ENCODE measurements at places on chromosomes 7 and 10.

DNA sequence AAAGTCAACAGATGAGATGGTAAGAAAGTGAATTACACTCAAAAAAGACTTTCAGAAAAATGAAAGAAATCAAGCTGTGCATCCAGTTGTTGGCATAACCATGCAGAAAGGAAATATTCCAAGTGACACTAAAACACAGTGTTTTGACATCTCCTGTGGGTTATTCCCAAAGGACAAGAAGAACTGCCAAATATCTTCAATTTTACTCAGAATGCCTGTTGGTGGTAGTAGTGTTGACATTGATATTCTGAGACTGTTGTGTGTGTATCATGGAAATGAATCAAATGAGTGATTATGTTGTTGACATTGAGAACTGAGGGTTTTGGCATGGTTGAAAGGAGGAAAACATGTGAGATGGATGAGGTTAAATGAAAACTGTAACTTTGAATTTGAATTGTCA lies 196.9 kb downstream of the SH2D4B start:
- DNase-seq: no peak

GRCh38 chr7:128318691-128319090 lies 25.0 kb downstream of the RBM28 start:
- no peak for DNase-seq

GRCh38 chr10:86197166-86197790 lies 169.3 kb downstream of the GRID1 start:
- no peak for DNase-seq

DNA sequence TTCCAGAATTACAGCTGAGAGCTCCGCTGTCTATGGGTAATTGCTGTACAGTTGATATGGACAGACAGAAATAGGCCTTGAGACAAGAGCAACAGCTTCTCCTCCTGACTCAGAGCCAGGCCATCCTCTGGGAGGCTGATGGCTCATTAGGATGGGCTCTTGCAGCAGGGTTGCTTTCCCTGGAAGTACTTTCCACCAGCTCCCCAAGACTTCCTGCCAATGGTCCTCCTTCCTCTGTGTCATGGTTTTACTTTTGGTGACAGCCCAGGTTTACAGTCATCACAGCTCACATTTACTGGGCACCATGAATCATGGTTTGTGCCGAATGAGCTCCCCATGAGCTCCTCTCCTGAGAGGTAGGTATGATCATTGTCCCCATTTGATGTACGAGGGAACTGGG lies 131.8 kb downstream of the HECW1 start:
- DNase-seq: no peak

GRCh38 chr10:2949221-2949947 lies 118.0 kb upstream of the PFKP start:
- no peak for DNase-seq

DNA sequence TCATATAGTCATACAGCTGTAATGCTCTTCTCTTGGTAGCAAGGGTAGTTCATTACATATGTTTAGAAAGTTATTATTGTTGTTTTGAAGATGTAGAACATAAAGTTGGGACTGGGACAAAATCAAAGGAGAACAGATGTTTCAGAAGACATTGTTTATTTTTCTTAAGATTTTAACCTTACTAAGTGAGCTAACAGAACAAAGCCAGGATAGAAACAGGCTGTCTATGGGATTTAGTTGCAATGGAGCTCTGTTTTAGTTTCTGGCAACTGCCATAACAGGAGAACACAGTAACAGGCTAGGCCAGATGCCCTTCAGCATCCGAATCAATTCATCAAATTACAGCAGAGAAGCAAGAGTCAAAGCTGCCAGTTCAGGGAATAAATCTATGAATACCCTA lies 382.4 kb downstream of the ARL4A start:
- DNase-seq: no peak

GRCh38 chr10:23065181-23065948 lies 30.0 kb upstream of the MSRB2 start:
- no peak for DNase-seq

DNA sequence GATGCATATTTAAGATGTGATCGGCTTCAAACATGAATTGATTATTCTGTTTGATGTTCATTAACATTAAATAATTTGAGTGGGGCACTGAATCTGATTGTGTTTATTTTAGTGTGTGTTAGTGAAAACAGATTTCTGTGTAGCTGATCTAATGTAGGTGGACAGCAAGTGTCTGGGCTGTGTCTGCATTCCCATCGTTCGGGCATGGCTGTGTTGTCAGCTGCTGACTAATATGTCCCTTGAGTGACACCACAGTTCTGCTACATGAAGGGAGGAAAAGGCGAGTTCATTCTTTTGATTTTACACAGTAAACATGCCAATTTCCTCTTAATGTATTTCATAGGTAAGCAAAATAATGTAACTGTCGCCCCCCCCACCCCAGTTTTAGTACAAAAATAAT lies 203.0 kb downstream of the CNTNAP2 start:
- no peak for DNase-seq

GRCh38 chr10:50325449-50326171 lies 74.3 kb upstream of the ASAH2 start:
- DNase-seq: no peak

GRCh38 chr7:130971297-130971696 lies 237.3 kb upstream of the KLF14 start:
- DNase-seq: no peak

DNA sequence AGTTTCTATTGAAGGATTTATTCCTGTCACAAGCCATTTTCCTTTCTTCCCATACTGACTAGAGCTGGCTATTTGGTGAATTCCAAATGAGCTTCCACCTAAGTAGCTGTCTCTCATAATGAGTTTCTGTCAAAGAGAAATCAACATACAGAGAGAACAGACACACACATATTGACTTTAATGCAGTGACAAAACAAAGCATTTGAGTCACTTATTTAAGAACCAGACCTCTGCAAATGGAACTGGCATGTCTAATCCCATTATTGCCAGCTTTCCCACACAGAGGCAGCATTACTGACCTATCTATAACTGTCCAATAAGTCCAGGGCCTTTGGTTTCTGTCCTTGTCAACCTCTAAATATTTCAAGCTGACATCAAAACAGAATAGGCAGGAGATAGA lies 179.3 kb upstream of the CSTF2T start:
- DNase-seq: no peak

GRCh38 chr10:51743146-51743545 lies 43.8 kb upstream of the CSTF2T start:
- no peak for DNase-seq

DNA sequence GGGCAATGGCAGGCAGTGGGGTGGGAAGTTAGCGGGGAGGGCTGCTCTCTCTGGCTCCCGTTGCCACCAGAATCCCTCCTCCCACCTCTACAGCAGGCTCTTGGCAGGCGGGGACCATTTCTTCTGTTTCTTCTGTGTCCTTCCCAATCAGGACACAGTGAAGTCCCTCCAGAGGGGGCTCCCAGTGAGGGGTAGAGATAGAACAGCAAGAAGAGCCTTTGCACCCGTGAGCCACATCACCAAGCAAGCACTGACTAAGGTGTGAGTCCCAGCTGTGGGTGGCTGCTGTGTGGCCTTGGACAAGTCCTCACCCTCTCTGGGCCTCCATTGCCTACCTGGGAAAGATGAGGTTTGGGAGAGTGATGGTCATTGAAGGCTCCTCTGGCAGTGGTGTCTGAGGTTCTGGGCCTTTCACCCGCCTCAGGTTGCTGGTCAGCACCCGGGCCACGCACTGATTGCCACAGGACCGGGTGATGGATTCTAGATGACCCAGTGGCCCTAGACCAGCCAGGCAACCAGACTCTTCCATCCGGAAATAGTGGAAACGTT lies 26.0 kb upstream of the PCBD1 start:
- DNase-seq: no peak

- DNase-seq: no peak
These were observed 185.2 kb upstream of the PITRM1 start for GRCh38 chr10:3357737-3358136.

- DNase-seq: no peak
These were observed 715.5 kb downstream of the SORCS3 start for GRCh38 chr10:105356626-105357025.

Data from stimulated activated CD4-positive, alpha-beta T cell treated with anti-CD3 and anti-CD28 coated beads, Interleukin-1b, Interleukin-23, amount 100 ng/mL, for 1 hour (primary cell).